ENCODE measurements at places on chromosomes 6 and 20.

DNA sequence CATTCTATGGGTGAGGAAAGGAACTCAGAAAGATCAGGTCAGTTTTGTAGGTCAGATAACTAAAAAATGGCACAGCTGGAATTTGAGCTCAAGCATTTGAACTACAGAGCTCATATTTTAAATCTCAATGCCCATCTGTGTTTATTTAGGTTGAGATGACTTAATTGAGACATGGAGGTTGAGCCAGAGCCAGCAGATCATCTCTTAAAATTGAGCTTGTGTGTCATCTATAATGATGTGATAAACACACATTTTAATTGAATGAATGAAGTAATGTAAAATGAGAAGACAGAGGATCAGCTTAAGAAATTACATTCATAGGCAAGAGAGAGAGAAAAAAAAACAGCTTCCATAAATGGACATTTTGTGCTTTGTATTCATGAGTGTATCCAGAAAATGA is 3.7 kb downstream of the MANEA start:
- no peak for DNase-seq

- DNase-seq: no peak
Observed at GRCh38 chr20:32354592-32355416, 3.3 kb upstream of the ASXL1 start.

DNA sequence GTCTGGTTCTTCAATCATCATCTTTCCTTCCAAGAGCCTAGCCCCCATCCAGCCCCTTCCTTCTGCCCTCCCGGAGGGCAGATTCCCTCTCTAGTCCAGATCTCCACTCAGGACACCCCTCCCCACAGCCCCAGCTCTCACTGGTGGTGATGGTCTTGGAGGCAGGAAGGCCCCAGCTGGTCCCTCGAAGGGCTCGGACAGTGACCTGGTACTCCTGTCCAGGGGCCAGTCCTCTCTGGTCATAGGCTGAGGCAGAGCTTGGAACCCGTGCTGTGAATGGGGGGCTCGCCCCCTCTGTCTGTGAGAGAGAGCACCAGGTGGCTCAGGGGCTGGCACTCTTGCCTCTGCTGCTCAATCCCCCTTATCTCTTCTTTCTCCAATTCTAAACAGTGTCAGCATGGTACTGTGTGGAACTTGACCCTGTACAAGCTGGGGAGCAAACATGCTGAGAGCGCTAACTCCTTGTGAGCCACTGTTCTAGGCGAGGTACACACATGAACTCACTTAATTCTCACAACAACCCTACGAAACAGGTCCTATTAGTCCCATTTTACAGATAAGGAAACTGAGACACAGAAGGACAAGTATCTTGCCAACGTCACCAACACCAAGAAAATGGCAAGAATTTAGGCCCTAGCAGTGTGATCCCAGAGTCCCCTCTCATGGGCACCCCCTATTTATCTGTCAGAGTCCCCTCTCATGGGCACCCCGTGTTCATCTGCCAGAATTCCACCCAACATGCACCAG is 19.9 kb downstream of the TNXB start:
- no peak for DNase-seq

GRCh38 chr6:33428224-33428965 is 8.5 kb downstream of the SYNGAP1 start:
- no peak for DNase-seq

DNA sequence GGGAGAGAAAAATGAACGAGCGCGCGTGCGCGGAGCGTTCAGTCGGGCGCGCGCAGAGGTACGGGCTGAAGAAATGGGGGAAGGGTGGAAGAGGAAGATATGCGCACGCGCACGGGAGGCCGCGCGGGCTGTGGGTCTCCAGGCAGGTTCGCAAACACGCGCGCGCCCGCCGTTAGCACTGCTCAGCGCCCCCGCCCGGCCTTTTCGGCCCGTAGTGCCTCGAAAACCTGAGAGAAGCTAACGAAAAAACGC is 393 bp downstream of the BCLAF1 start:
- DNase-seq: peak; percentile 97

DNA sequence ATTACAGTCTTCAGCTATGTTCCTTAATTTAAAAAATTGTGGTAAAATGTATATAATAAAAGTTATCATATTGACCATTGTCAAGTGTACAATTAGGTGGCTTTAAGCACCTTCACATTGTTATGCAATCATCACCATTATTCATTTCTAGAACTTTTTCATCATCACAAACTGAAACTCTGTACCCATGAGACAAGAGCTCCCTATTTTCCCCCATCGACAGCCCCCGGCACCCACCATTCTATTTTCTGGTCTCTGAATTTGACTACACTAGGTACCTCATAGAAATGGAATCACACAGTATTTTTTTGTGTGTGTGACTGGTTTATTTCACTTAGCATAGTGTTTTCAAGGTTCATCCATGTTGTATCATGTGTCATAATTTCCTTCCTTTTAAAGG is 39.7 kb upstream of the FYN start:
- DNase-seq: no peak

DNA sequence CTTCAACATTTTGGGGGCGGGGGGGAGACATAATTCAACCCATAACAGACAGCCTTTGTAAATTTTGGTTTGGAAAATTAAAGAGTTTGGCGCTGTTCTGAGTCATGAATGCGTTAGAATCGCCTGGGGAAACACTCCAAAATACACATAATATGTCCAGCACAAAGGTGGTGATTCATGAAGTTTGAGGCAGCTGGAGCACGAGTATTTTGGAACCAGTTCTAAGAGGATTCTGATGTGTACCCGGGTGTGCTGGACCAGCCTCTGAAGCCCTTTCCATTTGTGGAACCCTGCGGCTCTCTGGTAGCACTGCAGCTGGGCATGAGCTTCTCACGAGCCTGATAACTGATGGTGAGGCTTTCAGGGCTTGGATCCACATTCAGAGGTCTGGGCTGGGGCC is 4.7 kb downstream of the GMPR start:
- DNase-seq: no peak
